ENCODE measurements at places on chromosomes 3 and 15. TPM values are rescaled to one million over a fixed set of nuclear protein-coding genes. Genes with fewer than 3 reads are reported as not detected.

C3orf18 gene
- polyA plus RNA-seq, result 23.5 TPM

RPS17 gene
- 2,706 TPM for polyA plus RNA-seq

CAMK2N2 gene
- not detected for polyA plus RNA-seq

APOD gene
- 36.5 TPM for polyA plus RNA-seq

DPPA2 gene
- polyA plus RNA-seq, result not detected

KCNMB2 gene
- 9.0 TPM for polyA plus RNA-seq

SLC12A8 gene
- polyA plus RNA-seq, result 0.45 TPM

COLQ gene
- polyA plus RNA-seq, result 17.8 TPM

EPHA3 gene
- 26.9 TPM for polyA plus RNA-seq

ACP3 gene
- polyA plus RNA-seq, result 0.81 TPM

SNX22 gene
- polyA plus RNA-seq, result 0.97 TPM

PPP4R2 gene
- polyA plus RNA-seq, result 50.8 TPM

GPR156 gene
- 2.7 TPM for polyA plus RNA-seq

ZIC1 gene
- 12.6 TPM for polyA plus RNA-seq

IL17RE gene
- polyA plus RNA-seq, result 3.1 TPM

ABCC5 gene
- 28.1 TPM for polyA plus RNA-seq

SMAD6 gene
- 7.5 TPM for polyA plus RNA-seq

C3orf33 gene
- polyA plus RNA-seq, result 3.8 TPM

CPNE9 gene
- polyA plus RNA-seq, result not detected

MST1R gene
- 4.4 TPM for polyA plus RNA-seq

ECE2 gene
- not detected for polyA plus RNA-seq

CILP gene
- 20.6 TPM for polyA plus RNA-seq

CNBP gene
- 278 TPM for polyA plus RNA-seq

GOLGA8S gene
- polyA plus RNA-seq, result 0.79 TPM

SCAANT1 gene
- polyA plus RNA-seq, result 1.1 TPM

ATP8B4 gene
- polyA plus RNA-seq, result 4.3 TPM

GOLGA8H gene
- 1.1 TPM for polyA plus RNA-seq

CCR9 gene
- not detected for polyA plus RNA-seq

CMC1 gene
- 24.9 TPM for polyA plus RNA-seq

TRH gene
- polyA plus RNA-seq, result not detected

ARL14 gene
- not detected for polyA plus RNA-seq

CYP8B1 gene
- polyA plus RNA-seq, result 0.05 TPM

SYNM gene
- polyA plus RNA-seq, result 79.5 TPM

CASR gene
- not detected for polyA plus RNA-seq

C2CD4A gene
- polyA plus RNA-seq, result not detected

TERB2 gene
- polyA plus RNA-seq, result not detected
